ENCODE measurements at places on chromosomes 3 and 15. TPM values are rescaled to one million over a fixed set of nuclear protein-coding genes. Genes with fewer than 3 reads are reported as not detected.

Gene GRIP2
- 4.6 TPM for total RNA-seq

GRCh38 chr15:40931300-40932142 is 2.4 kb downstream of the DLL4 start:
- ATAC-seq = no peak

GRCh38 chr15:62325597-62325996 is 160.5 kb upstream of the C2CD4B start:
- ATAC-seq = peak; percentile 29

Gene APOD
- 0.27 TPM for total RNA-seq

DNA sequence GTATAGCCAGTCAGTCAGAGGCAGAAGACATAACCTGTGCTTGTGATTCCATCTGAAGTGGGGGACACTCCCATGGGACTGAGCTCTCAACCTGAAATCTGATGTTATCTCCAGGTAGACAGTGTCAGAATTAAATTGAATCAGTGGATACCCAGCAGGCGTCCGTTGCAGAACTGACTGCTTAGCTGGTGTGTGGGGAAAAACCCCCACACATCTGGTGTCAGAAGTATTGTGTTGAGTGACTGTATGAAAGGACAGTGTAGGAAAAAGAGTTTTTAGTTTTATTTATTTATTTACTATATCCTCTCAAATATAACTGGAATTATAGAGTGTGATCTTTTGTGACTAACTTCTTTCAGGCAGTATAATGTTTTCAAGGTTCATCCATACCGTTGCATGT is 10.4 kb downstream of the KPNA4 start:
- no peak for ATAC-seq

DNA sequence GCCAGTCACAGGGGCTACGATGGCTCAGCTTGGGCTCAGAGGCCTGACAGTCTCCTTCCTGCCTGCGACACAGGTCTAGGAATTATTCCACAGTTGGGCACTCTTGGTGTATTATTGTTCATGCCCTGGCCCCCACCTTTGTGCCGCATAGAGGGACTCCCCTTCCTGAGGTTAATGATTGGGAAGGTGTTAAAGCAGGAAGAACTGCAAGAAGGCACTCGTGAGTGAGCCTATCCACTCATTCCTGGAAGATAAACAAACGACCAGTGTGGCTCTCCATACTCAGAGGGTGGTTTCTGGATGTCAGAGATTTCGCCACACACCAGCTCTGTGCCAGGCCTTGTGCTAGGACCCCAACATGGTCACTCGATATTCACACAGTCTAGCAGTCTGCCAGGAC is 12.3 kb downstream of the LIPC start:
- no peak for ATAC-seq

GRCh38 chr3:152474585-152474984 is 205.9 kb downstream of the MBNL1 start:
- peak; percentile 62 for ATAC-seq

DNA sequence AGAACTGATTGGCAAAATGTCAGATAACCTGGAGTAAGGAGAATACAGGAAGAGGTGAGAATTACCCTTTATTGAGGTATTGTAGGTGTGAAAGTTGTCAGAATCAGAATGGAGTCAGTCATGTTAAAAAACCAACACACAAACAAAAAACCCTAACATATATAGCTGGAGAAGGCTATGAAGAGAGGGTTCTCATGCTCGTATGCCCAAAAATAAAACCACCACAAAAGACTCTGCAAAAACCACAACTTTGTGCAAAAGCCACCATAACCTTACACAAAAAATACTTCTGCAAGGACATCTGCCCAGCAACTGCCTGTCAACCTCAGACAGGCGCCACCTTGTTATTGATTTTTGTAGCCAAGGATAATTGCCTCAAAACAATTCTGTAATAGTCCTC is 136.0 kb downstream of the CD47 start:
- no peak for ATAC-seq

Data from motor neuron (in vitro differentiated cells).